ENCODE measurements at places on chromosomes 4 and X. TPM values are rescaled to one million over a fixed set of nuclear protein-coding genes. Genes with fewer than 3 reads are reported as not detected.
A peak's percentile ranks its signal among the peaks of the same experiment; 100 is the strongest.

- no peak for DNase-seq
Measured at GRCh38 chrX:41332005-41332404, 2.0 kb upstream of the DDX3X start.

GRCh38 chr4:176579226-176579625, 213.5 kb downstream of the VEGFC start:
- no peak for DNase-seq

DNA sequence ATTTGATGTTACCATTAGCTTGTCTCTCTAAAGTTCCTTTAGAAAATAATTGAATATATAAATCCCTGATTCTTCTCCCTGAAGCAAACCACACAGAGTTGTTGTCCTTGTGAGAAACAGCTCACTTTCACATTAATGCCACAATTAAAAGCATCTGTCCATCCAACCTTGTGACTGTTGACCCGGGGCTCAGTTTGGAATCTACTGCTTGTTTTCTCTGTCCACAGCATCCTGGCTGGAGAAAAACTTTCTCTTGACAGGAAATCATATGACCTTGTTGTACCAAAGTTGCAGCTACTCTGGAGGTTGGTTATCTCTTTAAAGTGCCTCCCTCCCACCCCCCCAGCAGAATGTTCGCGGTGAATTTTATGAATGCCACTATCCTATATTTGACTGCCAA, 3.1 kb downstream of the PRKG2 start:
- no peak for DNase-seq

DNA sequence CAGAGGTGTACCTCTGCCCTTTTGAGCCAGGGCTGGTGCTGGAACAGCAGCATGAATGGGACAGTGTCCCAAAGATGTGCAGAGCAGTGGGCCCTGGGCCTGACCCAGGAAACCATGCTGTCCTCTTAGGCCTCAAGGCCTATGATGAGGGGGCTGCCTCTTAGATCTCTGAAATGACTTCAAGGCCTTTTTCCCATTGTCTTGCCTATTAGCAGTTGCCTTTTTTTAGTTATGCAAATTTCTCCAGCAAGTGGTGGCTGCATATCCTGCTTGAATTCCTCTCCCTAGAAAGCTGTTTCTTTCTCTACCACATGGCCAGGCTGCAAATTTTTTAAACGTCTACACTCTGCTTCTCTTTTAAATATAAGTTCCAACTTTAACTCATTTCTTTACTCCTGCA, 160.3 kb downstream of the CFAP299 start:
- DNase-seq = no peak

DNA sequence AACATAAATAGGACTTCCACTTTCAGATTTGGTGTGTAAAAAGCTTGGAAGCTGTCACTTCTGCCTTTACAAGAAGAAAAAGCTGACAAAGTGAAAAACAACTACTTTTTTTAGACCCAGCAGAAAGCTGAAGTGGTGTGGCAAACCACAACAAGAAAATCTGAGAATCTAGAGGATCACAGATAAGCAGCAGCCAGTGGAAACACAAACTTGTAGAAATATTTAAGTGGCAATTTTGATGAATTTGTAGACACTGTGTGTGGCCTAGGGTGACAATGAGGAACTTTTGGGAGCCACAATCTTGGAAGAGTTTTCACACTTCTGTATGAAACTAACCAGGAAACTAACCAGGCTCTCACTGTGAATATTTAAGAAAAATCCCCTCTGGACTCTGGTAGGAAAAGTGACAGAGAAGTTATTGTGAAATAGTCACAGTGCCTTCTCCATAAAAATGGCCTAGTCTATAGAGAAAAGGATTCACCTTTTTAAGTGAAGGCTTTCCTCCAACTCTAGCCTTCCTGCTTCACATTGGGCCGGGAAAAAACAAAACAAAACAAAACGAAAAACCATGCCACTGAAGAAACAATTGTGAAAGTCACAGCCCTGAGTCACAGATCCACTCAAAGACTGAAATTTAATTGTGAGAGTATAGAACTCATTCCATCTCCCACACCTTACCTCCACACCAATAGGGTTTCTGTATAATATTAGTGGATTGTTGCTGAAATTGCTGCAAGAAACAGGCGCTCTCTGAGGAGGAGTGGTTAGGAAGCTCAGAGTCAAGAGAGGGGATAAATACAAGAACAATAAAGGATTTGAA, 26.7 kb upstream of the GUCY1A1 start:
- peak; percentile 30 for DNase-seq

- DNase-seq = no peak
Measured at GRCh38 chrX:18654875-18655836, 16.8 kb downstream of the RS1 start.

DNA sequence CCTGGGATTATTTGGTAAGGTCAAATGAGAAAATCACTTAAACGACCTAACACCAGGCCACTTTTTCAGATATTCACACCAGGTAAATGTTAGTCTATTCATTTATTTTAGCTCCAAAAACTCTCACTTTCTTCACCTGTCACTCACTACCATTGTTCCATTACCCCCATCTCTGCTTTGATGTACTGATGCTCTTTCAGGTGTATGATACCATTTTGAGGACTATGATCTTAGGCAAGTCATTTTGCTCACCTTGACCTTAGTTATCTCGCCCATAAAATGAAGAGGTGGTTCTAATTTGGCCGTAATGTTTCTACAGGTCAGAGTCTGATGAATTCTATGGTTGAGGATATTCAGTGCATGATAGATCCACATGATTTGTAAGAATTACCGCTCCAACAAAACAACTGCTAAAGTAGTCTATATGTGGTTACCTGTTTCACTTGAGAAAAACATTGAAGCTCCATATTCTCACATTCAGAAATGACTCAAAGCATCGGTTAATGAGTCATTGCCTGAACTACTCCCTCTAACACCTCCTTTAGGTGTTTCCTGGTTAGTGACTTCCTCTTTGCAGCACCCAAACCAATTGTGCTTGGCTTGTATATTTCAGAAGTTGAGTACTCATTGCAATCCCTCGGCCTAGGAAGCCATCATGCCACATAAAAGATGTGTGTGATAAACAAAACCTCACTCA, 4.5 kb downstream of the DTHD1 start:
- DNase-seq = no peak

- DNase-seq = no peak
Measured at GRCh38 chr4:94372228-94372978, 29.8 kb upstream of the HPGDS start.

DNA sequence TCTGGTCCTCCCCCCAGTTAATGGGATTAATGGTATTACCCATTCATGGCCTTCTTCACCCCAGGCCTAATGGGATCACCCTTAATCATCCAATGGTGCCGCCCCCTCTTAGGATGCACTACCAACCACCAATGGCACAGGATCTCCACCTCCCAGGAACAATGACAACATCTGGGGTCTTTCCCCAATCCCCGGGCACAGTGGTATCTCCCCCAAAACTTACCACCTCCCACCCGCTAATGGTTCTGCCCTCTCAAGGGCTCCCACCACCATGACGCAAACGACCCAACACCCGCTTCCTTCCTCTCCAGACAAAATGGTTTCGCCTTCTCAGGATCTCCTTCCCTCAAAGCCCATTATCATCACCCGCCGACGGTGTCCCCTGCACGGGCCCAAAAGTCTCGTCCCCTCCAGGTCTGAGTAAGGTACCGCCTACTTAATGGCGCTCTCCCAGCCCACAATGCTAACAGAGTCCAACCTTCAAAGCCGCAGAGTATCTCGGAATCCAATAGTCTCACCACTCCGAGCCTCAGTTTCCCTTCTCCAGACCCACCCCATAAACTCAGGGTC, 458 bp downstream of the GRIPAP1 start:
- peak; percentile 21 for DNase-seq

GRCh38 chr4:67674098-67674497, 26.9 kb downstream of the UBA6 start:
- no peak for DNase-seq

GRCh38 chrX:106783716-106784115, 18.8 kb upstream of the TBC1D8B start:
- no peak for DNase-seq

DNA sequence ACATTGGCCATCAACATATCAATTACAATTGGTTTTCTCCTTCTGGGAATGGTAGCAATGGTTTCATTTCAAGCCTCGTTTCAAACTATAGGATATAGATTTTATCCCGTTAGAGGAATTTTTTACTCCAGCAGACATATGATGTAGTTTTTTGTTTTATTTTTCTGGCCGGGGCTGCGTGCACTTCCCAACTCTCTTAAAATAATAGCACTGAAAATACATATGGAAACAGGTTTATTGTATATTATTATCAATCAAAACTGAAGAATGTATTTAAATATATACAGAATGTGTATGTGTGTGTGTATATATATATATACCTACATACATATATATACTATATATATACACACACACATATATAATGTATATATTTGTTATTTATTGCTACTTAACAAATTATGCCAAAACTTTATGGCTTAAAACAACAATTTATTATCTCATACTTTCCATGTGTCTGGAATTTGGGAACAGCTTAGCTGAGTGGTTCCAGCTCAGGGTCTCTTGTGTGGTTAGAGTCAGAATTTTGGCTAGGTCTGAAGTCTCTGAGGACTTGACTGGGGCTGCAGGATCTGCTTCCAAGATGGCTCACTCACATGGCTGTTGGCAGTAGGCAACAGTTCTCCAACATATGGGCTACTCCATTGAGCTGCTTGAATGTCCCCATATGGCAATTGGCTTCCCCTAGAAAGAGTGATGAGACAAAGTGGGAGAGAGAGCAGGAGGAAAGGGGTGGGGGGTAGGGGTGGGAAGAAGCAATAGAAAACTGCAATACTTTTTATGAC, 314.1 kb downstream of the PPP1R2C start:
- no peak for DNase-seq

- no peak for DNase-seq
Measured at GRCh38 chr4:64192731-64193412, 216.4 kb downstream of the TECRL start.

DNA sequence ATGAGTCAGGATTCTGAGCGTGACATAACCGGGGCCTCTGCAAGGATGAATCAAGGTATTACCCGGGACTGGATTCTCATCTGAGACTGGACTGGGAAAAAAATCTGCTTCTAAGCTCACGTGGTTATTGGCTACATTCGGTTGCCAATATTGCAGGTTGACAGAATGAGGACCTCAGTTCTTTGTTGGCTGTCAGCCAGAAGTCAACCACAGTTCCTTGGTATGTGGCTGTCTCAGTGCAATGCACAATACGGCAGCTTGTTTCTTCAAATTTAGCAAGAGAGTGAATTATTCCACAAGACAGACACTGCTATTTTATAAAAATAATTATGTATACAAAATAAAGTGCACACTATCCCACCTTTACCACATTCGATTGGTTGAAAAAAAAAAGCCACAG, 424.2 kb downstream of the KLHL4 start:
- DNase-seq = no peak

DNA sequence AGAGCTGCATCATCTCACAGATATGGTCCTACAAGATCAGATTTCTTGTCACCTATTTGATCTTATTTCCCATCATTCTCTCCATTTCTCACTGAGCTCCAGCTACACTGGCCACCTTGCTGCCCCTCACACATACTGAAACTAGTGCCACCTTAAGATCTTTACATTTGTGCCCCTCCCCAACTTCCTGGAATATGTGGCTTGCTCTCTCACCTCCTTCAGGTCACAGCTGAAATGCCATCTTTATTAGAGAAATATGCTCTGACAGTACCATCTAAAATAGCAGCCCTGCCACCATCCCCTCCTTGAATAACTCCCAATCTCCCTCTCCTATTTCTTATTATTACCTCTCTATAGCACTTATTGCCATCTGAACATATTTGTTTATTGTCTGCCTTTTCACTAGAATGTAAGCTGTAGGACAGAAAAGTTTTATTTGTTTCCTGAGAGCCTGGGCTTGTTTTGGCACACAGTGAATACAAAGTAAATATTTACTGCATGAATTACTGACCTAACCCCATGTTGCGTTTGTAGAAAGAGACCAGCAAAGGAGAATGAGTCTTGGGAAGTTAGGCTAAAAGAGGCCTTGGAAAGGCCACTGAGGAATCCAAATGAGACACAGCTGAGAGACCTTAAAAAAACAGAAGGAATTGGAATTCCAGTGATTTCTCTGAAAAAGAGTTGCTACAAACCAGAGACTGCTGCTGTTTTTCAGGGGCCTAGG, 22.7 kb downstream of the DYNLT3 start:
- DNase-seq = no peak

Gene MAGEE1
- 4.7 TPM for polyA plus RNA-seq

Gene CPLX1
- polyA plus RNA-seq = 1.1 TPM

Gene VCX
- polyA plus RNA-seq = not detected

Gene EPHA5
- 0.03 TPM for polyA plus RNA-seq

Gene UNC5C
- polyA plus RNA-seq = 49.5 TPM
